ENCODE measurements at places on chromosomes 5 and 9.

- DNase-seq = no peak
Observed at GRCh38 chr9:76744336-76744735, 19.9 kb upstream of the PCA3 start.

DNA sequence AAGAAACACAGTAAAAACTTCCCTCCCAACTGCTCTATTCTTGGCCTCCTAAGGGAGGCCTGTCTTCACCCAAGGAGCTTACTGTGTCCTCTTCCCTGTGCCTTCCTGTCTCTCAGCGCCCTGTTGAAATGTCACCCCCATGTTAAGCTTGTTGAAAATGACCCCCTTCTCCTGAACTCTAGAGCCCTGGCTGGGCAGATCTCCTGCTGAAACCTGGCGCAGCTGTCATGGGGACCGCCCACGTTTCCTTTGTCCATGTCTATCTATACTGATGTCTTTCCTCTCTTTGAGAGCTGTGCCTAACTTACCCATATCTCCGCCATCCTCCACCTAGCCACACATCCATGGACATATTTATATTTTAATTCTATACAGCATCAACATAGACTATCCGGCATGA lies 33.3 kb downstream of the PTCH1 start:
- DNase-seq = no peak

DNA sequence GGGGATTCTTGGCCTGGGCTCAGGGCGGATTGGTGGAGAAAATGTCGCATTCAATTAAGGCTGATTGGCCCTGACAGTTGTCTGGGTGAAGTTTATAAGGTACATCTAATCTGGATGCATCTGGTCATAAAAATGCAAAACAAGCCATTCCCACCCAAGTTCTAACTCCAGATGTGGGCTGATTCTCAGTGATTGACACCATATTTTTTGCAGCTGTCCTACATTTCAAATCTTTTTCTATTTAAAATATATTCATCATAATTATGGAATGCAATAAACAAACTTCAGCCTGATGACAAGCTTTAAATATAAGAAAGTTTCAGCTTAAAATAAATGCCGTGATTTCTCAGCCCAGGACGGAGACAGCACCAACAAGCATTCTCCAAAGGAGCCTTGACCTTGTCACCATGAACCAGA lies 146.4 kb upstream of the SMIM23 start:
- DNase-seq = no peak

- DNase-seq = peak; percentile 7
Observed at GRCh38 chr5:122942164-122942914, 94.2 kb downstream of the PPIC start.

GRCh38 chr5:61245486-61245885 lies 83.2 kb upstream of the SMIM15 start:
- DNase-seq = peak; percentile 47

GRCh38 chr9:134689321-134690181 lies 47.9 kb downstream of the COL5A1 start:
- peak; percentile 47 for DNase-seq

DNA sequence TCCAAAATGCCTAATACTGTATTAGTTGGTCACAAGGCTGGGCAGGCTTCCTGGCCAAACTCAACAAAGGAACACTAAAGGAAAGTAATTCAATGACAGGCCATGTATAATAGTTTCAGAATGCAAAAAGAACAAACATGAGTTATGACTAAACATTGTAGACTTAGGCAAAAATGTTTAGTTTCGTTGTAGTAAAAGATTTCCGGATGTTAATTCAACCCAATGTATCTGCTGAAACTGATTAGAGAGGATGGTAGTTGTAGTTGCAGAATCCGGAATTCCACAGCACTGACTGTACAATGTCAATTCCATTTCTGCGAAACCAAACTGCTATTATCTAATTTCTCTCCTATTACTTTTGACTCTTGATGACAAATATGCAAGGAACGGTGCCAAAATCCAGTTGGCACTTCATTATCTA lies 117.9 kb upstream of the FST start:
- DNase-seq = peak; percentile 85

- peak; percentile 69 for DNase-seq
Observed at GRCh38 chr5:72141440-72142355, 34.4 kb downstream of the MAP1B start.
